ENCODE measurements at places on chromosomes 6 and 20.

- DNase-seq: no peak
Observed at GRCh38 chr6:81865712-81866111, 113.2 kb upstream of the TENT5A start.

DNA sequence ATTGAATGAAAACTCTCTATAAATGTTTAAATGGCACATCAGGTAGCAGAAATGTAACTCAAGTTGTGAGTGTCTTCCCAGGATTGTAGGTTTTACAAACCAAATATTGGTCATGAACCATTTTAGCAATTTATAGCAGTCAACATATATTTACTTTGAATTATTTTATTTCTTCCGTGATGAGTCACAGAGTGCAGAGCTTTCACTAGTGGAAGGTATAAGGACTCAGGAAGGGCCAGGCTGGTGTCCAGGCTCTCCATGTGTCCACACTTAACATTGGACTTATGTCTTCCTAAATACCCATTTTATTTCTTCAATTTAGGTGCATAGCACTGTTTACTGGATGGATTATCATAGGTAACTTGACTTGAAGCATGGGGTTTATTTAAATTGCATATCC lies 120.9 kb downstream of the OLIG3 start:
- DNase-seq: no peak

GRCh38 chr6:41697861-41698781 lies 37.3 kb downstream of the TFEB start:
- DNase-seq: no peak

- no peak for DNase-seq
Observed at GRCh38 chr6:163806755-163807499, 392.4 kb downstream of the QKI start.

DNA sequence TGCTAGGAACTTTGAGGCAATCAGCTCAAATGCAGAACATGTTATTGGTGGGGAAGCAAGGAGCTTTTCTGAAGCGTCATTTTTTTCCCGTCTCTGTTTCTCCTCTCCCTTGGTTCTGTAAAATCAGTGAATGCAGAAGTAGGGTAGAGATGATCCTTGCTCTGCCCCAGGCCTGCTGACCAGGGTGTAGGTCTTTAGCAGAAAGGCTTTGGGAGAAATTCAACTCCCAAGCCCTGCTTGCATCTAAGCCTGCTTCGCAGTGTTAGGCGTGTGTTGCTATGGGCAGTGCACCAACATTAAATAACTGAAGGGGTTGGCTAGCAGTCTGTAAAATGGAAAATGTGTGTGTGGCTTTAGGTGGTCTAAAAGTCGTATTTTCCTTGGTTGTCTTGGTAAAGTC lies 45.9 kb downstream of the SASH1 start:
- no peak for DNase-seq

GRCh38 chr20:20971810-20972209 lies 134.3 kb downstream of the LINC00237 start:
- no peak for DNase-seq

DNA sequence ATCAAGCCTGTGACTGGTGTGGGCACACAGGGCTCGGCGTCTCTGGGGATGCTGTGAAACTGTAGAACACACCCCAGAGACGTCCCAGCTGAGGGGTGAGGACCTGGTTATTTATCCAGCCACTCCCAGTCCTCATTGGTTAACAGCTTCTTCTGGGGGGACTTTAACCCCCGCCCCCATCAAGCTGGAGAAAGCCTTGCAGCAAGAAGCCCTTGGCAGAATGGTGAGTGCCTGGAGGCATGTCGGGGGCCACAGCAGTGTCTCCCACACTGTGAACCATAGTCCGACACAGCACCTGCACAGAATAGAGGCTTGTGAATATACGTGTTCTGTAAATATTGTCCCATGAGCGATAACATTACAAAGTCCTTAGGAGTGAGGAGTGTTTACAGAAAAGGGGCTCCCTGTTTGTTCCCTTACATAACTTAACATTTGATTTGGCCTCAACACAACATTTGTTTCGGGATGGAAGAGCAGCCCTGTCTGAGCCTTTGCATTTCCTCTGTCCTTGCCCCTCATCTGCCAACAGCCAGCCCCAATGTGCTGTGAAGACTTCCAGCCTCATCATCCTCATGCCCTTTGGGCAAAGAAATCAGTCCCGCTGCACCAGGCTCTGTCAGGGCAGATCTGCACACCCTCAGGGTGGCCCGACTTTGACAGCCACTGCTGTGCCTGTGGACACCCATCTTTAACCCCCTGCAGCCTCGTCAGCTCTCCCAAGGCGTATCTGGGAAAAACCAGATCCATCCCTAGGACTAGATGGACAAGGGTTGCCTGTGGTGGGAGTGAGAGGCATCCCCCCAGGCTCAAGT lies 2.2 kb upstream of the RRBP1 start:
- DNase-seq: no peak

- no peak for DNase-seq
Observed at GRCh38 chr20:20353576-20353975, 14.3 kb upstream of the INSM1 start.

DNA sequence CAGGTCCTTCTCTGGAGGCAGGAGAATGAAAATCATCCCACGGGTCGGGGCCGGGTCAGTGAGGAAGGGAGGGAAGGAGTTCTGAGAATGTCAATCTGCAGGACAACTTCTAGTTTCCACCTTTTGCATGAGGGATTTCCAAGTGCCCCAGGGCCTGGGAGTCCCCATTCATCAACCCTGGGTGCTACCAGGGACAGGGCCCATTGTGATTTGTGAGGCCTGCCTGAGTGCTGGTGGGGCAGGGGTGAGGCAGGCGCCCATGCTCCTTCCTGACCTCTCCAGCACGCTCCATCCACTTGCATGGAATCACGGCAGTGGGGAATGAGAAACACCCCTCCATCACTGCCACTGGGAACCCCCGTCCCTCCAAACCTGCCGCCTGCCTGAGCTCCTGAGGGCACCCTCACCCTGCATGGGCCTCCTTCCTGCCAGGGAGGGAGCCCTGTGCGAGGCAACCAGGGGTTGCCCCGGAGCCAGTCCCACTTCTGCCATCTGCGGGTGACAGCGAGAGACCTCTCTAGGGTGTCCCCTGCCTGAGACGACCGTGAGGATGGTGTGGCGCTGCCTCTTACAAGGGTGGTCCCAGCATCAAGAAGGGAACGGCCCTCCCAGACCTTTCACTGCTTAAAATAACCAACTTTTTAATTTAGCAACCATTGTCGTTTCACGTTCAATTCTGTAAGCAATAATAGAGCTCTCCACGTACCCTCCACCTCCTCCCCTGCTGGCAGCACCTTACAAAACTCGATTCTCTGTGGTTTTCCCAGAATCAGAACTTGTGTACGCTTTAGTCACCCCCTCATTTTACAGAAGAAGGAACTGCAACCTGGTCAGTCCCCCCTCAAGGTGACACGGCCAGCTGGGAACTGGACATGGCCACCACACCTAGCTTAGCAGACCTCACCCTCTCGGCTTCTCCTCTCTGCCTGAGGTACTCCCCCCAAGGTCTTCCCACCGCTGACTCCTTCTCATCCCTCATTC lies 28.6 kb downstream of the PMEPA1 start:
- DNase-seq: peak; percentile 81

DNA sequence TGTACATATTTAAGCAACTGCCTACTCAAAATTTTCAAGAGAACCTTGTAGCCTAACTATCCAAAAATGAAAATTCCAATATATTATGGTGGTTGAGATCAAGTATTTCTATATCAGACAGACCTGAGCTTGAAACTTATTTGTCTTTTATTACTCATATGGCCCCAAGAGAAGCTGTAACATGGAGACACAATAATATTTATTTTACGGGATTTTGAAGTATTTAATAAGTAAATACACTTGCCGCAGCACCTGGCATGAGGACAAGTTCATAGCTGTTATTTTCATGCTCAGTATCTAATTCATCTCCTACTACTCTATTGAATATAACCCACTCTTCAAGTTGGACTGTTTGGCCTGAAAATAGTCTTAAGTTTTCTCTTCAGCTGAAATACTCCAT lies 28.0 kb downstream of the PTPRK start:
- no peak for DNase-seq

DNA sequence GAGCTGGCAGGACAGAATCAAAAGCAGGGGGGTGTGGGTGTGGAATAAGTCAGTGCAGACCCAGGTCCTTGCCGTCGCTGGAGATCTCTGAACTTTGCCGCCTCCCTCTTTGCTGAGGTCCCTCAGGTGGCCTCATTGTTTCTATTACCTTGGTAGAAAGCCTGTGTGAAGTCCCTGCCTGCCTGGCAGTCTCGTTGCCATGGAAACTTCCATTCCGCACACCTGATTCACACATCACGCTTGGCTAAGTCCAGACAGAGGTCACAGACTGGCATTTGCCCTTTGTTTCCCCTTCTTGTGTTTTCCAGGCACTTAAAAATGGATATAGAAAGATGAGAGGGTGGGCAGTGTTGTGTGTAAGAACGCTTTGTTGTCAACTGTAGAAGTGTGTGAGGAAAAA lies 260.6 kb downstream of the PRL start:
- no peak for DNase-seq

DNA sequence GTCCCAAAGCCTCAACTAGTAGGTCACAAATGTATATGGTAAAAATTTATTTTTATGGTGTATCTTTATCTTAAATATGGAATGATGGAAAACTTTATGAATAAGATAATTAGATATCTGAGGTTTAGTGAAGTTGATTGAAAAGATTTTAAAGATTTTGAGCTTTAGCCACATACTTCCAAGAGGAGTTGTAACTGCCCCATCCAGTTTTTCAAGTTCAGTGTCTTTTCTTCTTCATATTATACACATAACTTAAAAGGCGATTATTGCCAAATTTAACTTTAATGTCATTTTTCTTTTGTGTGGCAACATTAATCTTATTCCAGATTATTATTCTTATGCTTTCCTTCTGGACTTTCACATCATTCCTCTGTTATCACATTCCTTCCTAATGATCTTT lies 266.4 kb downstream of the TINAG start:
- DNase-seq: no peak

DNA sequence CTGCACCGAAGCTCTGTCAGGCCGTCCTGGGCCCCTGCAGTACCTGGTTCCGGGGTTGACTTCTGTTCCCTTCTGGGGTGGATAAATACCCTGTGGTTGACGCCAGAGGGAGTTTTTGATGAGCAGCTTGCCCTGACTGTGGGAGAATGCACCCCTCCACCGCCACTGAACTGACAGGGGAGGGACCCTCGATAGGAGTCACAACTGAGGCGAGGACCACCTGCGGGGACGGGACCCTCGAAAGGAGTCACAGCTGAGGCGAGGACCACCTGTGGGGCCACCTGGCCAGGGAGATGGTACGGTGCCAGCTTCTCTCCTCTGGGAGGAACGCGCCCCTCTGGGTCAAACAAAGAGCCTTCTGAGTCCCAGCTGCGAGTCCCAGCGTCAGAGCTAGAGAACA lies 100.1 kb upstream of the FRMD1 start:
- DNase-seq: no peak

- DNase-seq: no peak
Observed at GRCh38 chr6:79066330-79066729, 11.7 kb downstream of the PHIP start.

DNA sequence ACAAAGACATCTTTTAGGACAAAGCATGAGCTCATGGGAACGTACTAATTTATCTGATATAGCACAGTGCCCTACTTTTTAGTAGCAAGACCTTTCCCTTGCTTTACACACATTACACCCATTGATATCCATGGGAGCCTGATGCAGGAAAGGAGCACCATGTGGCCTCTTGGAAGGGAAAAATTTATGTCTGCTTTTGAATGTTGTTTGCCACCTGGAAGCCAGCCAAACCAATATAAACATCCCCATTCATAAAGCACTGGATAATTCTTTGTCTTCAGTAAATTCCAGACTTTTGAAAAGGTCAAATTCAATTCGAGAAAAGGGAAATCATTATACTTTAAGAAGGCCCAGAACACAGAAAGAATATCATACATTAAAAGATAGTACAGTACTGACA lies 152.3 kb upstream of the BEND6 start:
- DNase-seq: no peak

- DNase-seq: no peak
Observed at GRCh38 chr6:163786995-163787671, 372.6 kb downstream of the QKI start.

DNA sequence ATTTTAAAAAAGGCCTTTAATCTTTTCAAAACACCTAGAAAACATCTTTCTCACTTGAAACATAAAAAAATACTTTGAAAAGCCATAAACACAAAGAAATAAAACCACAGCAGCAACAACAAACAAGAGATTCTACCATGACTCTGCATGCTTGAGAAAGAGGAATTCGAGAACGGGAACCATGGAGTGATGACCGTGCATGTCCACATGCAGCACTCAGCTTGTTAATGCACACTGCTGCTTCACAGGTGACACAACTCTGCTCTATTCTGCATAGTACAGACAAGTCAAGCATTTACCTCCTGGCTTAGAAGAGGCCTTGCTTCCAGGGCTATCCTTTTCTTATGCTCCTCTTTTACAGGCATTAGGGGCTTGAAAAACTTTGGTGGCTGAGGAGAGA lies 64.9 kb upstream of the NUP153 start:
- DNase-seq: no peak

DNA sequence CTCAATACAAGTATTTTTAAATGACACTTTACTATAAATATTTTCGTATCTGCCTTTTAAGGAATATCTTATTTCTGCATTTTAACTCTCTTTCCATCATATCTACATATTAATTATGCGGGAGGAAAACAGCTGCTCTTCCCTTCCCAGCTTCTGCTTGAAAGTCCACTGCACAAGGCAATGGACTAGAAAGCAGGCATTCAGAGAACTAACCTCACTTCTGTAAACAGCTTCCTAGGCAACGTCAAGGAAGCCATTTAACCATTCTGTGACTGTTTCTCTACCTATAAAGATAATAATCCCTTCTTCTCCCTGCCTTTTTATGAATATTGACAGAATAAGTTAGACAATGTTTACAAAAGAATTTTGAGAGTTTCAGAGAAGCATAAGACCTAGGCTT lies 319.4 kb downstream of the BTBD9 start:
- no peak for DNase-seq

DNA sequence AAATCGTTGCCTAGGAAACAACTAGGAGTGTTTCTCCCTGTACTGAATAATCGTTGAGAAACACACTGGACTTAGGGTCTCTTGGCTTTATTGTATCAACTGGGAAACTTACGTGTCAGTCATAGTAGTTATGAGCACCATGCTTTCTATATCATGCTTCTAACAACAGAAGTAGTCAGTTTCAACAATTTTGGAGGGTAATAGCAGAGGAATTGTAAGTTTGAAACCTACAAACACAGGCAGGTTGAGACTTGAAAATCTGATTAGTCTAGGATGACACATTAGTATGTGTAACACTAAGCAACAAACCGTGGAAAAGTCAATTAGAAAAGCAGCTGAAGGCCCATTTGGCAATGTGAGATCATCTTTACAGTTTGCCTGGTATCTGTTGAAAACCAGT lies 43.9 kb upstream of the FABP7 start:
- no peak for DNase-seq

DNA sequence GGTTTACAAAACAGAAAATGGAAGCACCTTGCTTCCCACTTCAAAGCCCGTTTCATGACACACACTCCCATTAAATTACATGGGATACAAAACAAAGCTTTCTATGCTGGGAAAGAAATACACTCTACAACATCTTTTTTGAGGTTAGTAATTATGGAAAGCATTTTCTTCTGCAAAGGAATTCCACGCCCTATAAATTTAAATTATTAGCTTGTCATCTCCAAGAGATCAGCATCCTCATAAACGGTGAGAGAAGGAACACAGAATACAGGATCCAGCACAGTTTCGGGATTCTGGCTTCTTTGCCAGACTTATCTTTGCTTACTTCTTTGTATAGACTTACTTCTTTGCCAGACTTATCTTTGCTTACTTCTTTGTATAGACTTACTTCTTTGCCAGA lies 1.3 kb upstream of the SMPDL3A start:
- no peak for DNase-seq
